ENCODE measurements at places on chromosomes 13 and 19.

DNA sequence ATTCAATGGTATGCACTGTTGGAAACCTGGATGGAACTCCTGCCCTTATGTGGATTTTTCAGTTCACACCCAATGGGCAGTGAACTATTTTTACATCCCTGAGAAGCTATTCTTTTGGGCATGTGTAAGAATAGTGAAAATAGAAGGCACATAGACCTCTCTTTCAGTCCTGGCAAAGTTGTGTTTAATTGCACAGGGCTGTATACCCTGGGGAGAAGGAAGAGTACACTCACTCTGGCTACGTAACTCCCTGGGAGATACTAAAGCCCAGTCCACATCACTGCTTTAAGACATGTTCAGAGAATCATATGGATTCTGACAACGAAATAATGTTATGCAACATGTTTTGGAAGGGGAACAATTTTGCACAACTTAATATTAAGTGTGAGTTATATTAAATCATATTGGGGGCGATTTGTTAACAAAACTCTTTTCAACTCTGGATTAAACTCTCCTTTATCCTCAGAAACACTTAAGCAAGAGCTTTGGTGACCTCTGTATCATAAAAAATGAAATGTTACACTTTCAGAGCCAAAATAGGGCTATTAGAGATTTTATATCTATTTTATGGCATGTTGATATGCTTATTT, 166.1 kb downstream of the DCT start:
- no peak for DNase-seq

DNA sequence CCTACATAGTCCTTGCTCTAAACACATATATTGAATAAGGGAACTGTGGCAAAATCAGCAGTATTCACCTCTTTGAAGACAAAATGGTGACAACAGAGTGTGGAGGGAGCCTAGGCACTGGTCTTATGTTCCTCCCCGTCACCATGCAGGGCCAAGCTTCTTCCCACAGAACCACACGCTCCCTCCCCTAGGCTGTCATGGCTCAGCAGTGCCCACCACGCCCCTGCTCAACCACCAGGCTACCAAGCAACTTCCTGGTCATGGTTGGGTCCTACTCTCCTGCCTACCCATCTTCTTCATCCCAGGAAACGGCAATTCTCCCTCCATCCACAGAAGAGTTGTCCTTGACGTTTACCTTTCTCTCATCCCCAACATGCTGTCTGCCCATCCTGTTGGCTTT, 126.1 kb downstream of the CRYL1 start:
- DNase-seq: peak; percentile 16

- DNase-seq: no peak
These were observed 145.2 kb downstream of the GGACT start for GRCh38 chr13:100443278-100443997.

- DNase-seq: no peak
These were observed 3.8 kb downstream of the ZNF555 start for GRCh38 chr19:2845107-2845506.

GRCh38 chr19:9132422-9132821, 5.7 kb upstream of the OR7G3 start:
- DNase-seq: no peak
